ENCODE measurements at places on chromosomes 1 and 21. TPM values are rescaled to one million over a fixed set of nuclear protein-coding genes. Genes with fewer than 3 reads are reported as not detected.
A peak's percentile ranks its signal among the peaks of the same experiment; 100 is the strongest.

GRCh38 chr1:7608628-7609305 is 162.3 kb upstream of the VAMP3 start:
- H3K27ac ChIP-seq: no peak overlapping the region
- DNase-seq: no peak
- H3K4me3 ChIP-seq: no peak overlapping the region
- no peaks in the 10 kb centered on the region for H3K36me3 ChIP-seq
- no peaks in the 10 kb centered on the region for H3K4me1 ChIP-seq
- no peaks in the 10 kb centered on the region for H3K27me3 ChIP-seq

DNA sequence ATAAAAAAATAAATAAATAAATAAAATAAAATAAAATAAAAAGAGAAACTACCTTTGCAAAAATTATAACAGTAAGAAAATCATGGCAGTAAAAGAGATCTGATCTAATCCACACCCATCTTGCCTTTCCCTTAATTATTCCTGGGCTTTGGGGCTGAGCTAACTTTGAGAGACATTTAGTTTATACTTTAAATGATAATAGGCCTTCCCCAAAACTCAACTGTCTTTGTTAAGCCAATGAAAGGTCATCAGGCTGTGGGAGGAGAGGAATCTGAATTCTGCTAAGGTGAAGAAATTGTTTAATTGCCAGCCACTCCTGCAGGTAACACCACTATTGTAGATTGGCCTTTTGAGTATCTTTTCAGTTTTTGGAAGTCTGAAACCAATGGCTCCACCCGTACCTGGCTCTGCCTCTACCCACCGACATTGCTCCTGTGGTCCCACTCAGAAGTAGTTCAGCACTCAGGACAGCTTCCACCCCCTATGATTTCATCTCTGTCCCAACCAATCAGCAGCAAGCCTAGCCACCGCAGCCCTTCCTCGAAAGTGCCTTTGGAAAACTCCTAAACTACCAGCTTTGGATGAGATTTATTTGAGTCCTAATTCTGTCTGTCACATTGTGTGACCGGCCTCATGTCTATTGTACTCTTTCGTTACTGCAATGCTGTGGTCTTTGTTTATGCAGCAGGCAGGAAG is 23.0 kb upstream of the PNRC2 start:
- H3K27ac ChIP-seq: no peak overlapping the region
- H3K4me3 ChIP-seq: no peak overlapping the region
- no peaks in the 10 kb centered on the region for H3K4me1 ChIP-seq
- H3K36me3 ChIP-seq: no peaks in the 10 kb centered on the region

Gene RIT1
- total RNA-seq: 29.1 TPM

GRCh38 chr1:180951186-180951745 is 38.6 kb downstream of the KIAA1614 start:
- no peak overlapping the region for H3K27ac ChIP-seq
- no peak for DNase-seq
- H3K4me1 ChIP-seq: no peaks in the 10 kb centered on the region
- H3K4me3 ChIP-seq: no peak overlapping the region

Gene TACSTD2
- total RNA-seq: not detected

Gene SPTA1
- total RNA-seq: 1.8 TPM

DNA sequence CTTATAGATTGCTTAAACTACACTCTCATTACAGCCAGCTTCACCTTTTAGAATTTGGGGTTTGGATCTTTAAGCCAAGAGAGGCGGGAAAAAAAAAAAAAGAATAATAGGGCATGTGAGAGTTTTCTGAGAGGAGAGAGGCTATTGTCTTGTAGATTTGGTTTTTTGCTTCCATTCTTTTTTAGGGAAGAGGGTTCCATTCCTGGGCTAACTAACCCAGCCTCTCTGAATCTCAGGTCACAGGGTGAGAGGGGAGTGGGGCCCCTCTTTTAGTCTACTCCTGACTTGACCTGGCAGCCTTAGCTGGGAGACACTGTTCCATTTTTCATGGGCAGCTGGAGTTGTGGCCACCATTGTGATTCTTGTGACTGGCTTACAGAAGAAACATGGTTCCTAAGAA is 24.2 kb downstream of the PBX1 start:
- DNase-seq: no peak
- H3K4me3 ChIP-seq: no peak overlapping the region
- H3K4me1 ChIP-seq: peaks cover 61% of the 10 kb centered on the region
- no peaks in the 10 kb centered on the region for H3K36me3 ChIP-seq
- H3K27ac ChIP-seq: no peak overlapping the region

GRCh38 chr1:119453021-119453420 is 38.1 kb downstream of the HSD3B2 start:
- H3K36me3 ChIP-seq: no peaks in the 10 kb centered on the region
- no peaks in the 10 kb centered on the region for H3K27me3 ChIP-seq
- no peak overlapping the region for H3K4me3 ChIP-seq

DNA sequence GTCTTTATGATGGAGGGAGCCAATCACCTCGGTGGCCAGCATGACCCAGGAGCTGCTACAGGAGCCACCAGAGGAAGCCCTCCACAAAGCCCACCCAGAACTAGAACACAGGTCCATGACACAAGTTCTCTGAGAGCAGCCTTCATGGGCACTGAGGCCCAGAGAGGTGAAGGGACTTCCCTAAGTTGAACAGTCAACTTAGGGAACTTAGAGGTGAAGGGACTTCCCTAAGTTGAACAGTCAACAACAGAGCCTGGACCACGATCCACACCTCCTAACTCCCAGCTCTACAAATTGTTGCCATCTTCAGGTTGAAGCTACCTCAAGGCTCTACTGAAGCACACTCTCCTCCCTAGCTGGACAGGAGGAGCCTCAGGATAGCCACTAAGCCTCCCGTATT is 132.7 kb downstream of the CCDC185 start:
- DNase-seq: no peak
- no peak overlapping the region for H3K27ac ChIP-seq
- H3K4me3 ChIP-seq: no peak overlapping the region
- no peaks in the 10 kb centered on the region for H3K36me3 ChIP-seq
- no peaks in the 10 kb centered on the region for H3K27me3 ChIP-seq
- H3K4me1 ChIP-seq: no peaks in the 10 kb centered on the region

GRCh38 chr1:41709331-41709730 is 209.4 kb downstream of the HIVEP3 start:
- no peaks in the 10 kb centered on the region for H3K4me1 ChIP-seq
- no peak for DNase-seq
- H3K27ac ChIP-seq: no peak overlapping the region
- no peak overlapping the region for H3K4me3 ChIP-seq

- no peaks in the 10 kb centered on the region for H3K27me3 ChIP-seq
- H3K36me3 ChIP-seq: peaks cover 6% of the 10 kb centered on the region
- H3K4me3 ChIP-seq: no peak overlapping the region
Measured at GRCh38 chr1:169924829-169925228, 31.1 kb upstream of the SCYL3 start.

GRCh38 chr21:35528116-35529042 is 479.3 kb upstream of the RUNX1 start:
- no peak overlapping the region for H3K4me3 ChIP-seq
- no peaks in the 10 kb centered on the region for H3K4me1 ChIP-seq
- peaks cover 5% of the 10 kb centered on the region for H3K27me3 ChIP-seq
- H3K36me3 ChIP-seq: no peaks in the 10 kb centered on the region

DNA sequence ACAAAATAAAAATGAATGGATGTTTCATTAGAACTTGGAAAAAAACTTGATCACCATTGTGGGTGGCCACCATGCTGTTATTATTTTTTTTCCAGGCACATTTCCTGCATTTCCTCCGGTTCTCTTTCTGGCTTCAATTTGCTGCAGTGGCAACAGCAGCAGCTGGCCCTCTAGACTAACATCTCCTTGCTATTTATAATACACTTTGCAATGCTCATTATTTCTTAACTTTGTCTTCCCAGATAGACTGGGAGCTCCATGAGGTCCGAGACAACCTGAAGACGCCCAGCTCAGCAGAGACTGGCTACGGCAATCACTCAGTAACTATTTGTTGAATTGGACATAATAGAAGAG is 53.4 kb upstream of the ATP5PO start:
- no peaks in the 10 kb centered on the region for H3K27me3 ChIP-seq
- H3K4me1 ChIP-seq: peaks cover 53% of the 10 kb centered on the region
- no peaks in the 10 kb centered on the region for H3K36me3 ChIP-seq
- no peak for DNase-seq

GRCh38 chr1:221886743-221887414 is 145.0 kb upstream of the DUSP10 start:
- DNase-seq: no peak
- H3K4me3 ChIP-seq: no peak overlapping the region
- no peaks in the 10 kb centered on the region for H3K4me1 ChIP-seq
- no peaks in the 10 kb centered on the region for H3K27me3 ChIP-seq
- H3K36me3 ChIP-seq: no peaks in the 10 kb centered on the region
- no peak overlapping the region for H3K27ac ChIP-seq

DNA sequence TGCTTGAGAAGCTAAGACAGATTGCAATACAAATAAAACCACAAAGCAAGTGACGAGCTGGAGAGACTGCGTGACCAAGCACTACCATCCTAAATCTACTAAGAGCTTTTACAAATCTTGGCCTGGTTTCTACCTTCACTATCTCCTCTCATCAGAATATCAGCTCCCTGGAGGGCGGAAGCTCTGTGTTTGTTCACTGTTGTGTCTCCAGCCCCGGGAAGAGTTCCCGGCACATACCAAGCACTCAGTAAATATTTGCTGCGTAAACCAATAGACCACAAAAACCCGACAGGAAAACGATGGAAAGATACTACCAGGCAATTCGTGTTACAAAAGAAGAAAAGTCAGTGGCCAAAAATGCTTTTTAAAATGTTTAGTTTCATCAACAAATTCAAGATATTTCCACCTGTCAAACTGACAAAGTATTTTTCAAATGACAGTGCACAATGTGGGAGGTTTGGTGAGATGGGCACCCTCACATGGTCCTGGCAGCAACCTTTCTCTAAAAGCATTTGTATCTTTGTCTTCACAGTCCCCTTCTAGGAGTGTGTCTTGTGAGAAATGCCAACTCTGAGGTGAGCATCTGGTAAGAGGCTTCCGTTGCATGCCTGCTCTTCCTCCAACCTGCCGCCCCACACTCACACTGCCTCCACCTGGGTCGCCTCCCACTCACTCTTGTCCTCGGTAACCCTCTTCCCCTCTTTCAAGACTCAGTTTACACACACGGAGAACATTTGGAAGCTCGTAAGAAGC is 34.7 kb downstream of the SLC1A7 start:
- no peaks in the 10 kb centered on the region for H3K36me3 ChIP-seq
- no peak overlapping the region for H3K4me3 ChIP-seq
- peaks cover 16% of the 10 kb centered on the region for H3K4me1 ChIP-seq
- H3K27ac ChIP-seq: no peak overlapping the region
- no peaks in the 10 kb centered on the region for H3K27me3 ChIP-seq
- peak; percentile 96 for DNase-seq

- H3K27ac ChIP-seq: peak overlapping the region; percentile 17
- H3K4me3 ChIP-seq: peak overlapping the region; percentile 43
- no peaks in the 10 kb centered on the region for H3K36me3 ChIP-seq
- DNase-seq: peak; percentile 74
Measured at GRCh38 chr1:39901464-39901713, 328 bp downstream of the MYCL start.

Gene IFI44
- not detected for total RNA-seq

Gene SYT2
- 0.03 TPM for total RNA-seq

DNA sequence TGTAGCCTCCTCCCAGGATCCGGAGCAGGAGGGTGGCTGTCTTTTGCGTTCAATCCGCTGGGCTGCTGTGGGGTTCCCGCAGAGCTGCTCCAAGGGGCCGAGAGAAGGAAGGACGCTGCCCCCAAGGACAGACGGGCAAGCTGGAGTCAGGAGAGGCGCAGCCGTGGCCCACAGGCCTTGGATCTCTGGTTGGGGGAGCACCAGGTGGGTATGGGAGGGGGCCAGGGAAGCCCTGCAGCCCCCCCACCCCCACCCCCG is 15.9 kb upstream of the SKI start:
- no peaks in the 10 kb centered on the region for H3K36me3 ChIP-seq
- no peaks in the 10 kb centered on the region for H3K27me3 ChIP-seq
- H3K4me3 ChIP-seq: no peak overlapping the region
- H3K27ac ChIP-seq: peak overlapping the region; percentile 96
- no peak for DNase-seq
- H3K4me1 ChIP-seq: peaks cover 33% of the 10 kb centered on the region

GRCh38 chr1:53946252-53947171 is at the start of gene LRRC42:
TSS of gene LRRC42 (plus strand) at chr1:53946350. CDS start at chr1:53952000, 5,650 bp downstream.
- no peaks in the 10 kb centered on the region for H3K27me3 ChIP-seq
- peaks cover 13% of the 10 kb centered on the region for H3K4me1 ChIP-seq
- H3K36me3 ChIP-seq: no peaks in the 10 kb centered on the region
- H3K27ac ChIP-seq: peak within 1 kb of the TSS; percentile 91
- H3K4me3 ChIP-seq: peak within 1 kb of the TSS; percentile 96

DNA sequence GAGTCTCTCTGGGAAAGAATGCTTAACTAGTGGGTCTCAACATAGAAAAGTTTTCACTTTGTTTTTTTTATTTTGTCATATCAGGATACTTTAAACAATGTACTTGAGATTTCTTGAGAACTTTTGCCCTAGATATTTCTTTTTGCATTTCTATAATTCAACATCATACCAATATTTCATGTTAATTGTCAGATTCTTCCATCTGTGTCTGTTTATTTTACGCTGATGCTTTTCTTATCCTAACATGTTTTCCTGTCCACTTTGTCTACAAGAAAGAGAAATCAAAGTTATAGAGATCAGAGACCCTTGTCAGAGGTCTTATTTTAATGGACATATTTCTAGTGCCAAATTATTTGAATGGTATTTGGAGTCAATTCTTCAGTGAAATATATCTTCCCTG is 95.5 kb upstream of the B3GALT2 start:
- no peak overlapping the region for H3K27ac ChIP-seq
- no peaks in the 10 kb centered on the region for H3K36me3 ChIP-seq
- no peaks in the 10 kb centered on the region for H3K27me3 ChIP-seq
- no peaks in the 10 kb centered on the region for H3K4me1 ChIP-seq
- no peak for DNase-seq

DNA sequence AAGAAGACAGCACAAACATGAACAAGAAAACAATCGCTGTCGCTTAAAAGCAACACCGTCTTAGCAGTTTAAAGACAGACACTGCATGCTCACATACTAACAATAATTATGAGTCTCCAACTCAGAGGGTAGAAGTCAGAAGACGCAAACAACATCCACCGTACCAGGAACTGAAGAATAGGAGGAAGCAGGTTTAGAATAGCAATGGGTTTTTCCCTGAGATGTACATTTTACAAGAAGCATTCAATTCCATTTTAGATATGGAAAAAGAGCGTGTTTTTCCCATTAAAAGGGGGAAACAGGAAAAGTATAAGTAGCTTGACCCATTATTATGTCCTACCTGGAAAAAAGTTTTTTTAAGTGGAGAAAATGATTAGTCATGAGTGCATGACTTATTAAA is 34.5 kb upstream of the KCNE1 start:
- H3K27ac ChIP-seq: no peak overlapping the region
- DNase-seq: no peak
- peaks cover 15% of the 10 kb centered on the region for H3K4me1 ChIP-seq
- no peak overlapping the region for H3K4me3 ChIP-seq
- no peaks in the 10 kb centered on the region for H3K27me3 ChIP-seq

GRCh38 chr1:205048382-205048781 is 5.4 kb downstream of the CNTN2 start:
- H3K4me1 ChIP-seq: no peaks in the 10 kb centered on the region
- no peak overlapping the region for H3K4me3 ChIP-seq
- H3K36me3 ChIP-seq: no peaks in the 10 kb centered on the region
- H3K27me3 ChIP-seq: peaks cover 59% of the 10 kb centered on the region
- no peak overlapping the region for H3K27ac ChIP-seq
- no peak for DNase-seq

Gene DHDDS
- 48.7 TPM for total RNA-seq

GRCh38 chr1:230717251-230717650 is 3.3 kb upstream of the AGT start:
- no peak overlapping the region for H3K4me3 ChIP-seq
- peaks cover 17% of the 10 kb centered on the region for H3K4me1 ChIP-seq
- no peak for DNase-seq
